Liver (tissue), 10 donors: ENCODE measurements at places on chromosomes 11 and 22.

- DNase-seq: no peak
Measured at GRCh38 chr11:11243209-11243589, 109.9 kb downstream of the CSNK2A3 start.

GRCh38 chr11:61332797-61333549, at the start of the genes DDB1 and TKFC:
DDB1 (minus strand) TSS chr11:61333105; CDS start chr11:61332968, 137 bp downstream.
TKFC (plus strand) TSS chr11:61333228; CDS start chr11:61334729, 1,501 bp downstream.
- DNase-seq: peak; percentile 94

DNA sequence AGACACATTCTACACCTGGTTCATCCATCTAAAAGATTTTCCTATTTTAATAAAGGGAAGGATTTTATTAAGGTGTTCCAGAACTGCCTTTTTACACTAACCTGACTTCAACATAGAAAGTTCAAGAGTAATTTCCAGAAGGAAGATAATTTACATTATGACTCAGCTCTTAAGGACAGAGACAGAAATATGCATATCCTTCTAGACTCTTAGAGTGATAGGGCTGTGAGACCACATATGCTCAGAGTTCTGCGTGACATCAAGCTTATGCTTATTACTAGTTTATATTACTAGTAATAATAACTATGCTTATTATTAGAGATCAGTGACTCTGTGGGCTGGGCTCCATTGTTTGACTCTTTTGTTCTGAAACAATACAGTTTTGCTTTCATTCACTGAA, 4.6 kb downstream of the PDGFD start:
- no peak for DNase-seq

DNA sequence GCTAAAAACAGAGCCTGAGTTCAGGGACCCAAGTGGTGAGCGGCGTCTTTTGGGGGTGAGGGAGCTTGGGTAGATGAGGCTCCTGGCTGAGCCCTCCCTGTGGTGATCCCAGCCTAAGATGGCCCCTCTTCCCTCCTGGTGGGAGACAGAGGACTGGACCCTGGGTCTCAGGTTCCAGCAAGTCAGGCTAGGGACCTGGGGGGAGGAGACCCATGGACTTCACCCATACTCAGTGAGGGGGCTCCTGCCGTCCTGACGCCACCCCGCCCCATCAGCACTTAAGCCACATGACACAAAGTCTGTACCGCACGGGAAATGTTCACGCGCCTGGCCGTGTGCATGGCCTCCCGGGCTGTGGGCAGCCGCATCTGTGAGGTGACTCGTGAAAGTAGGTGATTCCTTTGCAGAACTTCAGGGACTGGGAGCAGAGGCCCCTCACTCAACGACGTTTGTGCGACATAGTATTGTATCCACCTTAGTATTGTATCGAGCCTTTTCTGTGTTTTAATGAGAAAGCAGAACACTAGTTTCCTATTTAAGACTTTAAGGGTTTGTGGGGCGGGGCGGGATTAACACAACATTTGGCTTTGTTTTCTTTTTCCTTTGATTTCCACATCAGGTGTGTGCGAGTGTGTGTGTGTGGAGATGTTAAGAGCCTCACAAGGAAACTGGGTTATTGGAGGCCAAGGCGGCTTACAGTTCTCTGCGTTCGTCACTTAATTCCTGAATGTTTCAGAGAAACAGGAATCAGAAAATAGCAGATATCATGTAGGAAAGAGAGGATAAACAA, 18.4 kb upstream of the TMEM191C start:
- no peak for DNase-seq

DNA sequence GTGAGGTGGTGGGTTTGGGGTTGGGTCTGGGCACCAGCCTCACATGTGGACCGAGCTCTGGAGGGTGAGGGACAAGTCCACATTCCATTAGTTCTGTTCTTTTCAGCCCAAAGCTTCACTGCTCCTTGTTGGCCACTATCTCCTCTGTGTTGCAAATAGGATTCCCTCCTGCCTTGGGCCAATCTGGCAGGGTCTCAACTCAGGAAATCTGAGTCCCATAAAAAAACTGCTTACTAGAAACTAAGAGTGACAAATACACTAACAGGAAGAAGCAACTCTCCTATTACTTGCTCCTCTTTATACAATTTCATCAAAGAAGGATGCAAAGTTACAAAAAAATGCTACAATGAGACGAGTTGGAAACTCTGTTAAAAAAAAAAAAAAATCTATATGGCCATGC, 66.2 kb upstream of the CSNK1E start:
- no peak for DNase-seq

DNA sequence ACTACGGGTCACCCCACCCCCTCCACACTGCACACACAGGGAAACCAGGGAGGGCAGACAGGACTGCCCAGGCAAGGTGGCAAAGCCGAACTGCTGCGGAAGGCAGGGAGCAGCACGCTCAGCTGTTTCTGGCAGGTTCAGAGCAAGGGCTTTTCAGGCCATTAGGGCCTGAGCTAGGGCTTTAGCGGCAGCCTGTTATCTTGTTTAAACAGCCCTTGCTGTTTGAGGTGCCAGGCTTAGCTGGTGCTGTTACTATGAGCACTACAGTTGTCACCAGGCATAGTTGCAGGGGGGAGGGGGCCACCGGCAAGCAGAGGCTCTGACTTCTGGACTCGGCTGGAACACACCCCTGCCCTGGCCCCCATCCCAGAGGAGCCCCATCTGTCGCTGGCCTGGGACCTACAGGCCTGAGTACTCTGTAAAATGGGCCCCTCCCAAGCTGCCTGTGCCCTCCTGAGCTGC, 34.9 kb downstream of the RSPH14 start:
- no peak for DNase-seq

- DNase-seq: no peak
Measured at GRCh38 chr11:11668781-11669180, 47.0 kb upstream of the GALNT18 start.

GRCh38 chr11:19345848-19346681, 105.3 kb upstream of the E2F8 start:
- no peak for DNase-seq

GRCh38 chr11:66279092-66279734, 1.2 kb downstream of the CNIH2 start:
- no peak for DNase-seq

- no peak for DNase-seq
Measured at GRCh38 chr11:2991452-2992233, 486 bp downstream of the NAP1L4 start.

GRCh38 chr11:84524422-84525051, 1102.6 kb downstream of the DLG2 start:
- no peak for DNase-seq

- no peak for DNase-seq
Measured at GRCh38 chr22:46069521-46070214, 80.7 kb upstream of the PPARA start.

- DNase-seq: no peak
Measured at GRCh38 chr11:86138958-86139357, 70.1 kb upstream of the PICALM start.

DNA sequence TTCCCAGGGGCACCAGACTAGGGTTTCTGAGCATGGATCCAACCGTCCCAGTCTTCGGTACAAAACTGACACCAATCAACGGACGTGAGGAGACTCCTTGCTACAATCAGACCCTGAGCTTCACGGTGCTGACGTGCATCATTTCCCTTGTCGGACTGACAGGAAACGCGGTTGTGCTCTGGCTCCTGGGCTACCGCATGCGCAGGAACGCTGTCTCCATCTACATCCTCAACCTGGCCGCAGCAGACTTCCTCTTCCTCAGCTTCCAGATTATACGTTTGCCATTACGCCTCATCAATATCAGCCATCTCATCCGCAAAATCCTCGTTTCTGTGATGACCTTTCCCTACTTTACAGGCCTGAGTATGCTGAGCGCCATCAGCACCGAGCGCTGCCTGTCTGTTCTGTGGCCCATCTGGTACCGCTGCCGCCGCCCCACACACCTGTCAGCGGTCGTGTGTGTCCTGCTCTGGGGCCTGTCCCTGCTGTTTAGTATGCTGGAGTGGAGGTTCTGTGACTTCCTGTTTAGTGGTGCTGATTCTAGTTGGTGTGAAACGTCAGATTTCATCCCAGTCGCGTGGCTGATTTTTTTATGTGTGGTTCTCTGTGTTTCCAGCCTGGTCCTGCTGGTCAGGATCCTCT, 709 bp downstream of the MRGPRX4 start:
- DNase-seq: no peak

DNA sequence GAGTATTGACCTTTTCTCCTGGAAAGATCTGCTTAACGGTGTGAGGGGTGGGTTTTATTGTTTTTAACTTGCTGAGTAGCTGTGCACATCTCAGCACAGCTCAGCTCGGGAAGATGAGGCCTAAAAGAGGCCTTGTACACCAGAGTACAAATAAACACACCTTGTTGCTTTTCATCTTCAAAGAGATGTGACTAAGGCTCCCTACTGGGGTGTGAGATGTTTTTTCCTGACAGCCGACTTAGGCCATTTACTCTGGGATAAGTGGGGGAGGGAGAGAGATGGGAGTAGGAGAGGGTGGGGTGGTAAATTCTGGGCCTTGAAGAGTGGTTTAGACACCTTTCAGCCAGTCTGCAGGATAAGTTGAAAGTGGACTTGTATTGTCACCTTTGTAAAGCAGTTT, 2.9 kb downstream of the LDLRAD3 start:
- DNase-seq: no peak

DNA sequence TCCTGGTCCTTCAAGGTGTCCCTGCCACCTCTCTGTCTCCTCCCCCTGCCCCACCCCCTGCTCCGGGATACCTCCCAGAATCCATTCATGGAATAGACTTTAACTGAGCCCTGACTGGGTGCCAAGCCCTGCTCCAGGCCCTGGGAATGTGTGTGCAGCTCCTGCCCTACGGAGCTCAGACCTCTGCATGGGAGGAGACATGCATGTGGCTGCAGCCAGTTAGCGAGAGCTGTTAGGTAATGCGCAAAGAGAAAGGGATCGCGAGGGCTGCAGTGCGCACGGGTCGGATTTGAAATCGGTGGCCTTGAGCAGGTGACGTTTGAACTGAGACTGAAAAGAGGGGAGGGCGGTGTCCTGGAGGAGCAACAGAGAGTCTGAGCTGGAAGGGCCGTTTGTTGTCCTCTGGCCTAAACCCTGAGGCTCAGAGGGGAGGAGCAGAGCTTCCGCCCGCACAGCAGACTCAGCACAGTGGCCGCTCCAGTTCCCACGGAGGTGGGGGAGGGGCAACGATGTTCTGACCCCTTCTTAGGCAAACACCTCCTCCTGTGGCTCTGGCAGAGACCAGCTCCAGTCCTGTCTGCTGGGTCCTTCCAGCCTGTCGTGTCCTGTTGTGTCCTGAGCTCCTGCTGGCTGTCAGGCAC, 19.8 kb upstream of the LRRC10B start:
- DNase-seq: peak; percentile 57

DNA sequence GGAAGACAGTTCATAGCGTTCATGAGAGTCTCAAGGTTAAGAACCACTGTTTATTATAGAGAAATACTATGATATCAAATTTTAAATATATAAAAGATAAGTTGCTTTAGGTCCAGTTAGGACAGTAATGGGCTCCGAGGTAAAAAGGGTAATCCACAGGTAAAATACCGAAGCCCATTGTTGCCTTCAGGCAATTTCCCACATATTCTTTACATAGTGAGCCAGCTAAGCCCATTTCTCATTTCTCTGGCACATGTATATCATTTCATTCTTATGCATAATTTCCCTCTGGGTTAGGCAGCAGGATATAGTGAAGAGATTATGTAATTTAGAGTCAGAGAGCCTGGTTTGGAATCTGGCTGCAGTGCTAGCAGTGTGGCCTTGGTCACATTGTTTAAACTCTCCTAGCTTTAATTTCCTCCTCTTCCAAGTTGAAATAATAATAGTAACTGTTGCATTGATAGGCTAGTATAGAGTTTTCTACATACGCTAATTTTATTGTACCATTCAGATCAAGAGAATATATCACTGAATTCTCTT, 7.6 kb upstream of the POU2AF1 start:
- DNase-seq: no peak

DNA sequence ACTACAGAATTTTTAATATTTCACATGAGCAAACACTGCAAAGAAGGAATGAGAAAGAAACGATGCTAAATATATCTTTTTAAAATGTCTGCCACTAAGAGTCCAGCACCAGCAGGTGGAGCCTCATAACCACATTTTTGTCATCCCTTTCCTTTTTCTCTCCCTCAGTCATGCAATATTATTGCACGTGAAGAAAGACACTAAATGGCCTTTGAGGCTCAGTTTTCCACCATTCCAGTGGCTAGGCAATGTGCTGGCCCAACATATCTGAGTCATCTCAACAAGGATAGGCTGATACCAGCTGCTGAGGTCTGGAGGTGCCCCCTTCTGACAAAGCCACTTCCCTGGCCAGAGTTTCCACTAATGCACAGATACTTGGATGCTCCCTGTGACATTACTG, 1.8 kb downstream of the ALKBH8 start:
- DNase-seq: no peak
